Stimulated activated CD8-positive, alpha-beta memory T cell treated with anti-CD3 and anti-CD28 coated beads, Interleukin-2, amount 100 ng/mL, for 1 hour (primary cell): ENCODE measurements at places on chromosomes 7 and 10.

DNA sequence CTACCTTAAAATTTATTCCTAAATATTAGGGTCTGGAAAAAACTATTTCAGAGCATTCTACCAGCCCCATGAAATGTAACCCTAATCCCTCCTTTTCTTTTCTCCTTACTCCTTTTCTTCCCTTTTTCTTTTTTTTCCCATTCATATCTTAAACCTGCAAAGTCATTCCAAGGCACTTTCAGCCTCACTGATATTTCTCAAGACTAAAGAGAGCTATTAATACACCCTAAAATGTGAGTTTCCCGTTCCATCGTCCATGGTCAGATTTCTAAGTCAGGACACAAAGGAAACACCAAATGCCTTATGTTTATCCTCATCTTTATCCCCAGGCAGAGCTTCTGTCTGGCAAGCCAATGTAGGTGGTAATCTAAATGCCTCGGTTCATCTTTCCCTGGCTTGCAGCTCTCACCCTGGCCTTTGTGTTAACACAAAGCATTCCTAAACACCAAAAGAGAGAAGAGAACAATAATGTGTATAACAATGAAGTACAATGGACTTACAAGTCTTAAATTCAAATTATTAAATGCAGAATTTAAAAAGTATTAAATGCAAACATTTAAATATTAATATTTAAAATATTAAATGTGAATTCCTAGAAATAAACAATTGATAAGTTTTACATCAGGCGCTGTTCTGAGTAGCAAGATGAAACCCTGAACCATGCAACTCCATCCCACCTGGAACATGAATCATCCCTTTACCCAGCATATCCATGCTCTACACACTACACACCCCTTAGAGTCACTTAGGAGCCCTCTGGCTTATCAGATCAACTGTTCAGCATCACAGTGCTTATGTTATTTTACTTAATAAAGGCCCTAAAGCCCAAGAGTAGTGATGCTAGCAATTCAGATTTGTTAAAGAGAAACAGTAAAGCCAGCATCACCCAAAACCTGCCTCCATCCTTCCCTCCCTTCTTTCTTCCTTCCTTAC lies 26.8 kb downstream of the MICU1 start:
- DNase-seq: no peak

GRCh38 chr7:157707983-157708918 lies 371.4 kb downstream of the DNAJB6 start:
- no peak for DNase-seq

- DNase-seq: no peak
These were observed 1.4 kb downstream of the CFAP46 start for GRCh38 chr10:132940791-132941465.

DNA sequence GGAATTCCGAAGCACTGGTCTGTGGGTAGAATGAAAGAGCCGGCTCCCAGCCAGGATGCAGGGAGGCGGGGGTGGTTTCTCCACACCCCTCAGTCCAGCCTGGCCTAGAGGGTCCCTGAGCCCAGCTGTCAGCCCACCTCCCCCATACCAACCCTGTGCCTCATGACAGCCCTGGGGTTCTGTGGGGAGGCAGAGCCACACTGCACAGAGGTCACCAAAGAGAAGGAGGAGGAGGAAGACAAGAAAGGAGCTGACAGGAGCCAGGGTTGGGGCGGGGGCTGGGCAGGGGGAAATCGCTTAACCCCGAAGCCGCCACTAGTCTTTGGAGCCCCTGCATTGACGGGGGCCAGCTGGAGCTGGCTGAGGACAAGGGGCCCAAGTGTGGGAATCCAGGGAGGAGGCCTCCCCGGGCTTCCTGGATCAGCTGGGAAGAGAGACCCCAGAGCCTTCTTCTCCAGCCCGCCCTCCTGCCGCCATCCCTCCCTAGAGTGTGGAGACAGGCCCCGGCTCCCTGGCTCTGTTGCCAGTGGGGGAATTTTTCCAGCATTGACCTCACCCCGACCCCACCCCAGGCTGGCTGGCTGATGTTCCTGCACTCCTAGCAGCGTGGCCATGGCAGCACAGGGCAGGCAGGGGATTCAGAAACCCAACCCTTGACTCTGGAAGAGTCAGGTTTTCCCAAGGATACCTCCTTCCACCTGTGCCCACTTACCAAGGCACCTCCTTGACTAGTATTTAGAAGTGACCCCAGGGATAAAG lies 32.5 kb downstream of the KAZALD1 start:
- DNase-seq: no peak

DNA sequence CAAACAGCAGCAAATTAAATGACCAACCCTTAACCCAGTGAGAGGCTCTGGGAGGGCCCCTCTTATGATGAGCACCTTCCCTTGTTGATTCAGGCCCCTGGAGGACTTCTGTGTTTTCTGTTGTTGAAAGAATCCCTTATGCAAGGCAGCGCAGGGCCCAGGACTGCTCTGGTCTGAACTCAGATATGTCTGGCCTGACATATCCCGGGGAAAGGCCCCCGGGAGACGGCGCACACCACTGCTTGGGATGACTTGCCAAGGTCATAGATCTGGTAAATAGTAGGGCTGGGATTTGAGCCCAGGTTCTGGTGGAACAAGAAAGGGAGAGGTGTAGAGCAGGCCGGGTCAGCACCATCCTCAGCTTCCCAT lies 124.0 kb downstream of the AOAH start:
- DNase-seq: no peak

DNA sequence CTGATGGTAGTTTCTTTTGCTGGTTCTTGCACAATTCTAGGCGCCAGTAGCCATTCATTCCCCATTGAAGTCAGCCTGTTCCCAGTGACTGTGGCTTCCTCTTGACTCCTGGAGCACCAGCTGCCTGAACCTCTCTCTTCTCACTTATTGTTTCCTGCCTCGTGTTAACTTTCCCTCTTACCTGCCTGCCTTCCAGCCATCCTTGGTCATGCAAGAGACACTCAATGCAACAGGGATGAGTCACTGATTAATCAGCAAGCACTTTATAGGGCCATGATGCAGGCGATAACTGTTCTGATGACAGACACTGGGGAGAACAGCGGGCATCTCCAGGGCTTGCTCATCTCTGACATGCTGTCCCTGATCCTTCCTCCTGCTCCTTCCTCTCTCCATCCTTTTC lies 122.0 kb downstream of the PLCE1 start:
- no peak for DNase-seq

DNA sequence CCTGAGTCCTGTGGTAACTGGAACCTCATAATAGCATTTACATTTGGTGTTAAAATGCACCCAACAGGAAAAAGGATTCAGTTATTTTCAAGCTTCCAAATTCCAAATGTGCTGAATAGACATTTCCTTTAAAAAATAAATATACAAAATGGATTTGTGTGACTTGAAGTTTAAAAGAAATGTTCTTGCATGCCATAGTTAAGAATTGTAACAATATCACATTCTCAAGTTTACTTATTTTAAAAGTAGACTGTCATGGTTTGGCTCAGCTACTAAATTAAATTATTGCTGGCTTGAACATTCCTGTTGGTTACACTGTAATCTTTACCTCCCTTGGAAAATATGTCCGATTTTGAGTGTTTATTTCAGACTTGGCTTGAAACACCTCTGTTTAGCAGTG lies 31.5 kb downstream of the BICC1 start:
- no peak for DNase-seq

GRCh38 chr7:44080118-44080517 lies 2.2 kb downstream of the POLM start:
- no peak for DNase-seq

- no peak for DNase-seq
These were observed 295.0 kb upstream of the IGFBP3 start for GRCh38 chr7:46215987-46216567.
